ENCODE measurements at places on chromosomes 5 and 9.

- no peak for DNase-seq
These were observed 159.2 kb upstream of the WWC1 start for GRCh38 chr5:168132241-168132641.

DNA sequence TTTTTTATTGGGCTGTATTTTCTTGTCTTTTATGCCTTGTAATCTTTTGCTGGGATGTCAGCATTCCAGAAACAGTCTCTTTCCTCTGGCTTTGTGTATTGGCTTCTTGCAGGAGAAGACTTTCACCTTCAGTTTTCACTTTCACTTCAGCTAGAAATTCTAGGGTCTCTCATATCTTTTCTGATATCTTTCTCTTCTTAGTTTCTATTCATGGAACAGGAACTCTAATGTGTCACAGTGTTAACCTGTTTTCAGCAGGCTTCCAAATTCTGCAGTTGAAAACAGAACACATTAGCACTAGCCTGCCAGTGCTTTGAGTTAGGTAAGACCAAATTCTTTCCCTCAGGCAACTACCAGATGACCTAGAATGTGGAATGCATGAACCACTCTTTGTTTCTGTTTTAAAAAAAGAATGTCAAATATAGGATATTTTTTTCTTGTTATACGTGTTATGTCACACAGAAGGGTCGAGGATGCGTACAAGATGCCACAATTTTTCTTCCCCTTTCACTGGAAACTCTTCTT lies 164.7 kb downstream of the TUSC1 start:
- DNase-seq: no peak

GRCh38 chr5:1330146-1330846 lies 14.6 kb downstream of the CLPTM1L start:
- no peak for DNase-seq

DNA sequence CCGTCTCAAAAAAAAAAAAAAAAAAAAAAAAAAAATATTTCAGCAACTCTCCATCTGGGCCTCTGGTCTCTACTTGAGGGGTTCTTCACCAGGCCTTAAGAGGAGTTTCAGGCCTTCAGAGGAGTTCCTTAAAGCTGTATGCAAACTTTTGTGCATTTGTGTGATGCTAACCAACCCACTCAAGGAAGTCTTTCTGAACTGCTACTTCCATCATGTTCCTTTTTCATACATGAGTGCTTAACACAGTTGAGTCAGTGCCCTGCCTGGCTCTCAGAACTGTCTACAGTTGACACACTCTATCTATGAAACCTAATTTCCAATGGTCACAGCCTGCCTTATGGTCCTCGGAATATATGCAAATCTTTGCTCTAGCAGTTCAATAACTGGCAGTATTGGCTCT lies 146.5 kb downstream of the MEF2C start:
- DNase-seq: no peak

- no peak for DNase-seq
These were observed 26.1 kb upstream of the CSF1R start for GRCh38 chr5:150112201-150113046.

DNA sequence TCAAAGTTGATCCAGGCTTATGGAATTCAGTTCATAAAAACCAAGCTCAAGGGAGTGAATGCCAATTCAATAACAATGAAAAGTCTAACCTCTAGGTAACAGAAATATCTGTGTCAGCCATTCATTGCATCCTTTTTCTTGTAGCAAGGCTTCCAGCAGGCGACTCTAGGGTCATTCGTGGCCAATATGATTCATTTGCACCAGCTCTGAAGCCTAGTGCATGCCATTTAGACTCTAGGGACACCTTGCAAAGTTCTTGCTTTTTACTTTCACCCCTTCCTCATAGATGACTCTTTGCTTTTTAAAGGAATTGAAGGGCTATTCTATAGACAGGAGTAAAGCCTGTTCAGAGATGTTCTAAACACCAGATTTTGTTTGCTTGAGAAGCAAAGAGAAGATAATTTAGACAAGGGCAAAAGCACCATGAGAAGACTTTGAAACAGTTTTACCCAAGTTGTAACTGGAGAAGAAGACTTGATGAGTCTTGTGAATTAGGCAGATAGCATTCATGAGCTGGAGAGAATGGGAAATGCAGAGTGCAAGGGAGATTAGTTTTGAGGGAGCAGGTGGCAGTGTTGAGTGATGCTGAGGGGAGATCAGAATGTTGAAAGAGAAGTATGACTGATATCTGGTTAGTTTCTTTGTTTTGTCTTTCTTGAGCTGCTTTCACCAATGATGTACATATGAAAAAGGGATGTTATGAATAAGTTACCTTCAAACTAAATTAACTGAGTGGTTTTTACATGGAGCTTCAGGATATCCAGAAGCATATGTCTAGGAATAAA lies 94.5 kb downstream of the F2RL2 start:
- no peak for DNase-seq

GRCh38 chr5:133052317-133053175 lies 733 bp downstream of the HSPA4 start:
- DNase-seq: no peak

DNA sequence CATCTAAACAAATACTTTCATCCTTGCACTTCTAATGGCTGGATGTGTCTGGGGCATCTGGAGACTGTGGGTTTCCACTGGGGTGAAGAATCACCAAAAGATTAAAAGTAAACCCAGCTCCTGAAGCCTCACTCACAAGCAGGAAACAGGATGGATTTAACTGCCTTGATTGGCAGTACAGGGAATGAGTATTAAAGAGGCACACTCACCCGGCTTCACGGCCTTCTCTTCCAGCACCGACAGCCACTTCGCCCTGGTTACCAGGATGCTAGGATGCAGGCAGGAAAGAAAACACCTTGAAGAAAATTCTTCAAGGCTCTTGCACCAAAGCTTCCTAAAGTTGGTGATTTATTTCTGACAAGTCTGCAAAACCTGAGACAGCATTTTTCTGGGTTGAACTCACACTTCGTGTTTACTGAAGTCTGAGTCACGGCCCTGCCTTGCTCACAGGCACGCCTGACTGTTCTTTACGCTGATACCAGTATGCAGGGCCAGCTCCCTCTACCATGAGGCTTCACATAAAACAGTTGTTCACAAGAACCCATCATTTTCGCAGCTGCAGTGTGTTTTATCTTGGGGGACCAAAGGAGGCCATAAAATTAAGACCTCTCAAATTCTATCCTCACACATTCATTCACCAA lies 56.5 kb upstream of the ZNF354A start:
- no peak for DNase-seq

GRCh38 chr5:37838933-37839341 lies 904 bp downstream of the GDNF start:
- DNase-seq: no peak

GRCh38 chr9:100739666-100740065 lies 161.8 kb downstream of the CAVIN4 start:
- no peak for DNase-seq

- peak; percentile 6 for DNase-seq
These were observed 99.9 kb upstream of the TLE4 start for GRCh38 chr9:79471580-79472543.

DNA sequence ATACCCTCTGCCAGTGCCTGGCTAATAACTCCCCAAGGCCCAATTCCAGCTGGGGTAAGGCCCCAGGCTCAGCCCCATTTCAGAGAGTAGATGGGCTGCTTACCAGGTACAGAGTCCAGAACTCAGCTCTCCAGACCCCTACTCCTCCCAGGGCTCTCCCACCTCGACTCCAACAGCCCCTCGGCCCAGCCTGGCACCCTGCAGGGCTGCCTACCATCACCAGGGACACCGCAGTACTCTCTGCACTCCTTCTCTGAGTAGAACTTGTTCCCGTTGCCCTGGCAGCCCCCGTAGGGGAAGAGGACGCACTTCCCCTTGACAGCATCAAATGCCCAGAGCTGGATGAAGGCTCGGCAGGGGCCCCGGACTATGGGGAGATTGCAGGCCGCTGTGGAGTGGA lies 17.4 kb downstream of the AMBP start:
- no peak for DNase-seq

- DNase-seq: no peak
These were observed 6.6 kb downstream of the NACC2 start for GRCh38 chr9:136088481-136088938.

- DNase-seq: no peak
These were observed 254.8 kb upstream of the PPP1R2B start for GRCh38 chr5:156595132-156595787.

DNA sequence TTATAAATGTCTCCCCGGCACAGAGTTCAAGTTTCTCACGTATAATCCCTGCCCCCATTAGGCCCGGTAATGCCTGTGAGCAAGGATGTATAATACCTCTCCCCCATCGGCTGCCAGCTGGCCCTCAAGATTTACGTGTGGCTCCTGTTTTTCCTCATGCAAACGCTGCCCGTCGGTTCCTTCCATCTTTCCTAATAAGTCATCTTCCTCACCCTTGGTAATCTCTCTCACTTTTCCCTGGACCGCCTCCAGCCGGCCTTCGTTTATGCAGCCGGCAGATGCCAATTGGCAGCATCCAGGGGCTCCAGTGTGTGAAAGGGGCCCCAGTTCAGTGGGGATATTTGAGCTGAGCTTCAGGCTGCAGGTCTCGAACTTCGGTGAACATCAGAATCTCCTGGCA lies 86.5 kb upstream of the NEURL1B start:
- DNase-seq: no peak

DNA sequence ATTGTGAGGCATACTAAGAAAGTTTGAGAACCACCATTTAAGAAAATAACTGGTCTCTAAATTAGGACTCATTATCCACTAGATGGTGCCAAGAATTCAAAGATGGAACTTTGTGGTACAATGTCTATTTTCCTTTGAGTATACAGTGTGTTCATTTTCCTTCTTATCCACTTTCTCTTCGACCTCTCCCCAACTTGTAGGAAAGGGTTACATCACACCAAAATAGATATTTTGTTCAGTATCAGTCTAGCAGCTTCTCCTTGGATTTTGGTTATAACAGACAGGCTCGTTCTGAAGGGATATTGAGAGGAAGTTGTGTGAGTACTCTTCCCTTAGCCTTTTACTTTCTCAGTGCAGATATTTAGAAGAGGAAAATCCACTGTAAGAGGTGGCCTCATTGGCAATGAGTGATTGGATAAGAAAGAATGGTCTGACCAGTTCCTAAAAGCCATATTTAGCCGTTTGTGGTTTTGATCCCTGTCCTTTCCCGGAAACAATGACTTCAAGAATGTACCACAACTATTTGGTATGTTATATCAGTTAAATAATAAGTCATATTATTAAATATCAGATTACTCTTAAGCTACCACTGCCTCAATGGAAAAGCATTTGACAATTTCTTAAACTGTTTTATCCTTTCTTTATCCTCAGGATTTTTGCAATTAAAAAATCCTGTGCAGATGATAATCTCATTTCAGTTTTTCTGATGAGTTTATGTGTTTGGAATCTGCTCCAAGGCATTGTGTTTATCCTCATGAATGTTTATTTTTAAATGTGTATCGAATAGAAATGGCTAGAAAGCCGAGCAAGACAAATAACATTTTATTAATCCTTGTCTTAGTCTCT lies 69.0 kb upstream of the GRAMD2B start:
- peak; percentile 23 for DNase-seq

GRCh38 chr9:127131871-127132270 lies 9.4 kb upstream of the ANGPTL2 start:
- no peak for DNase-seq

- no peak for DNase-seq
These were observed 11.8 kb downstream of the LMX1B start for GRCh38 chr9:126625329-126626126.

DNA sequence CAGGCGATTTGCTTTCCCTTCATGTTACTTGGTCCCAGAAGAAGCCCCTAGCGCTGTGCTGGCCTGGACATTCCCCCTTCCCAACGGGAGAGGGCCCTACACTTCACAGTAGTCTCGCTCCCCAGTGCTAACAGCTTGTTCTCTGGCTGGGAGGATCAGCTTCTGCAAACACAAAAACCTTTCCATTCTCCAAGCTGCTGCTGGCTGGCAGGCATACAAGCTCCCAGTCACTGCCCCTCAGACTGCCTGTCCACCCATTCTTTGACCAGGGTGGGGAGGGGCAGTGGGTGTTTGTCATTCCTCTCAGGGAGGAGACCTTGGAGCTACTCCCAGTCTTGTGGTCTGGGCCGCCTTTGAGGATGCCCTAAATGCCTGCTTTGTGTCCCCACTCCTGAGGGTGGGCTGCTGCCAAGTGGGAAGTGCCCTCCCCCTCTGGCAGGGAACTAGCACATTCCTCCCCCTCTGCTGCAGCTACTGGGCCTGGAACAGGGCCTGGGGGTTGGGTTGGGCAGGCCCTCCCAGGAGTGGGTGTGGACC lies 20.8 kb downstream of the ENHO start:
- DNase-seq: no peak

GRCh38 chr5:151448038-151448985 lies 909 bp downstream of the SLC36A1 start:
- no peak for DNase-seq

GRCh38 chr5:35626108-35626507 lies 8.4 kb downstream of the SPEF2 start:
- DNase-seq: no peak

GRCh38 chr9:84154320-84154719 lies 173.7 kb downstream of the RMI1 start:
- no peak for DNase-seq
